ENCODE measurements at places on chromosomes 11 and 22.

DNA sequence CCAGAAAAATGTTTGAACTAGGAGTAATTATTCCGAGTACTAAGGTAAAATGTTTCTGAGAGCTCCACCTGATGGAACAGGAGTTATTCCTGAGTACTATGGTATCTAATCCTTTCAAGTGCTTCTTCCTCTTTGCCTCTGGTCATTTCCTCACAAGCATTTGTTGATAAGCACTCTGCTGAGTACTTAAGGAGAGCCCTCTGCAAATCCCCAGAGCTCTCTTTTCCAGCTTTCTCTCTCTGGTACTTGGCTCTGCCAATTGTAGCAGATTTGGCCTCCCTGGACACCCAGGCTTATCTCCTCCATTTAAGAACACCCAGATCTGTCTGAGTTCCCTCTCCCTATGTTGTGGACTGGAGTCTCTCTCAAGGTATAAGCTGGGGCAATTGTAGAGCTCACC is 457.0 kb downstream of the MN1 start:
- DNase-seq: no peak

- no peak for DNase-seq
Measured at GRCh38 chr11:40315122-40315521, 1144.3 kb downstream of the LRRC4C start.

GRCh38 chr11:7501894-7502293 is 11.9 kb upstream of the PPFIBP2 start:
- peak; percentile 28 for DNase-seq

DNA sequence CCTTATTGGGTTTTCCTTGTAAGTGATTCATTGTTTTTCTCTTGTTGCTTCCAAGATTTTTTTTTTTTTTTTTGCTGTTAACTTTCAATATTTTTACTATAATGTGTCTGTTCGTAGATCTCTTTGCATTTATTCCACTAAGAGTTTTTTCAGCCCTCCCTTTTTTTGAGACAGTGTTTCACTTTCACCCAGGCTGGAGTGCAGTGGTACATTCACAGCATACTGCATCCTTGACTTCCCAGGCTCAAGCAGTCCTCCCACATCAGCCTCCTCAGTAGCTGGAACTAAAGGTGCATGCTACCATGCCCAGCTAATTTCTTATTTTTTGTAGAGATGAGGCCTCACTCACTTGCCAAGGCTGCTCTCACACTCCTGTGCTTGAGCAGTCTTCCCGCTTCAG is 1282.0 kb upstream of the CNTN5 start:
- no peak for DNase-seq

- no peak for DNase-seq
Measured at GRCh38 chr11:28114731-28115130, 6.5 kb downstream of the METTL15 start.

- DNase-seq: no peak
Measured at GRCh38 chr11:62567018-62567633, 6.6 kb downstream of the EEF1G start.

GRCh38 chr11:92324890-92325289 is 100.3 kb downstream of the FAT3 start:
- no peak for DNase-seq

DNA sequence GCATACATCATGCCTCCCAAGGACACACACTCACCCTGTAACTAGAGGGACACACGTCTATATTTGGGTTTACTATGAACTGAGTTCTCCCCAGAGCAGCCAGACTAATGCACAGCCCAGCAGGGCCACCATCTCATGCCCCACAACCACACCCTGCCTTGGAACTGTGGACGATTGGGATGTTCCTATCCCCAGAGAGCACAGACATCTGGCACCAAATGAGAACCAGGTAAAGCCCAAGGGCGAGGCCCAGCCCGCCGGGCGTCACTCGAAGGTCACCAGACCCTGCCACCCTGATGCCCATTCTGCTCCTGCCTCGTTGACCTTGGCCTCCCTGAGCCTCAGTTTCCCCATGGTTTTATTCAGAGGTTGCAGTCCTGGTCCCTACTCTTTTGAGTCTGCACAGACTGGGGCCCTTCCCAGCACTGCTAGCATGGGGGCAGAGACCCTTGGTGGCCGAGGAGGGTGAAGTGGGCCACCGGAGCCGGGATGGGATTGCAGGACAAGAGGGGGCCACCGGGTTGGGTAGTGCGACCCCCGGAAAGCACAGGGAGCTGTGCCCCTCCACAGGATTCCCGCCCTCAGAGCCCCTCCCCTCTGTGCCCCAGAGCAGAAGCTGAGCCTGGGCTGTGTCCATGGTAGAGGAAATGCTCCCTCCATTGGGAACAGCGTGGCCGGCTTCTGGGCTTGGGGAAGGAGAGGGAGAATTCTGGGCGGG is 56.8 kb downstream of the IGLL5 start:
- DNase-seq: no peak

DNA sequence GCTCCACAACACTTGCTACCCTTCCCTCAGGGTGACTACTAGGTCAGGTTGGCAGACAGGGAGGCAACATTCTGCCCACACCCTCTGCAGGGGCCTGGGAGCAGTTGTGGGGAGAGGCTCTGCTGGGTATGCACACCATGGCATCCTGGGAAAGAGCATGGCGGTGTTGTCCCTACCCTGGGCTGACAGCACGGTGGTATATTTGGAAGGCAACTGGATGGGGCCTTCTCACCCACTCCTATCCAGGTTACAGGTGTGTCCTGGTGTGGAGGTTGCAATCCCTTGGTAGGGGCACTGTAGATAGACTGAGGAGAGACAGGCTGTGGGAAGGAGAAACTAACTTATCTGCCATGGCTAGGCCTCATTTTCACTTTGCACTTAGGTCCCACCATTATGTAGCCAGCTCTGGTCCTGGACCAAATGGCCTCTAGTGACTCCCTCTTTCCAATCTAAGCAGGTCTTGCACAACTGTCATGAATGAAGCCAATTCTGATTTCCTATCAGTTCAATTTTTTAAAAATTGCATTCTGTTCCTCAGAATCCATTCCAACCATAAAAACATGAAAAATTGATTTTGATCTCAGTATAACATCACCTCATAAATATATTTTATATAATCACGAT is 54.0 kb upstream of the CD44 start:
- no peak for DNase-seq

- DNase-seq: no peak
Measured at GRCh38 chr11:120662071-120662676, 150.6 kb downstream of the GRIK4 start.

- no peak for DNase-seq
Measured at GRCh38 chr11:118238929-118239328, 13.2 kb downstream of the MPZL3 start.

Measured in DMS79 (cell line).